ENCODE measurements at places on chromosomes 11 and 22. TPM values are rescaled to one million over a fixed set of nuclear protein-coding genes. Genes with fewer than 3 reads are reported as not detected.

GRCh38 chr11:114880442-114880841, 202.1 kb downstream of the NXPE2 start:
- DNase-seq = no peak

P2RY6 gene
- not detected for polyA plus RNA-seq

DNA sequence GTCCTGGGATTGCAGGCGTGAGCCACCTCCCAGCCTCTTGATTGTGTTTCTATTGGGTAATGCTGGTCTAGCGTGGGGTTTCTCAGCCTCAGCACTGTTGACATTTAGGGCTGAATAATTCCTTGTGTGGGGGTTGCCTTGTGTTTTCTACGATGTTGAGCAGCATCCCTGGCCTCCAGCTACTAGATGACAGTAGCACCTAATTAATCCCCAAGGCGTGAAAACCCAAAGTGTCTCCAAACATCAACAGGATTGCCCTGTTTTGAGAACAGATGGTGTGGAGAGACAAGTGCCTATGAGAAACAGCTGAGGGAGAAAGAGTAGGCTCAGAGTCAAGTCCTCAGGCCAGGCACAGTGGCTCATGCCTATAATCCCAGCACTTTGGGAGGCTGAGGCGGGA, 67.2 kb downstream of the SGSM1 start:
- no peak for DNase-seq

GRCh38 chr11:12259956-12260355, 117.4 kb upstream of the PARVA start:
- no peak for DNase-seq

DNA sequence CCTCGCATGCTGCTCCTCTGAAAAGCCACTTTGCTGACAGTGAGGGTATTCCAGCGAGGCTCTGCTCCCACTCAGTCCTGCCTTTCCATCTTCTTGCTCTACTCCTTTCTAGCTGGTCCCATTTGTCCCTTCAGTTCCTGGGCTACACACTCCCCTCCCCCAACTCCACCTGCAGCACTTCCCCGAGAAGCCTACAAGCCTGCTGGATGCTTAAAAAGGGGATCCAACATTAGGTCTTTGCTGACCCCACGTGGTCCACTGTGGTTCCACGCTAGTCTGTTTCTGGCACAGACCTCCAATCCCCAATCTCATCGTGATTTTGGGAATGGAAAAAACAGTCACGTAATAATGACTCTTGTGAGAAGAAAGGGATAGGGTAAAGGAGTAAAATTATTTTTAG, 121.6 kb upstream of the SNX19 start:
- DNase-seq = no peak

AMPD3 gene
- polyA plus RNA-seq = 10.6 TPM

MMP7 gene
- polyA plus RNA-seq = not detected

DNA sequence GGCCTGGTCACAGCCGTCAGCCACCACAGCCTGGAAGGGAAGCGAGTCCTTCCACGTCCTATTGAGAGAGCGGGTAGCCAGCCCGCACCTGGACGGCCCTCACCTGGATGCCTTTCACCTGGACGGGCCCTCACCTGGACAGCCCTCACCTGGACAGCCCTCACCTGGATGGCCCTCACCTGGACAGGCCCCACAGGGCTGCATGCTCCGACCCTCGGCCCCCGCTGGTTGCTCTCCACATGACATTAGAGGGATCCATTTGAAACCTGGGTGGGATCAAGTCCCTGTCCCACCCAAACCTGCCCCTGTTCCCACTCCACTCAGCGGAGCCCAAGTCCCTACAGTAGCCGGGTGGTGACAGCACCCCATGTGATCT, 3.7 kb downstream of the C1QTNF6 start:
- DNase-seq = no peak

- DNase-seq = no peak
Measured at GRCh38 chr11:27213232-27213660, 149.8 kb downstream of the CCDC34 start.

DNA sequence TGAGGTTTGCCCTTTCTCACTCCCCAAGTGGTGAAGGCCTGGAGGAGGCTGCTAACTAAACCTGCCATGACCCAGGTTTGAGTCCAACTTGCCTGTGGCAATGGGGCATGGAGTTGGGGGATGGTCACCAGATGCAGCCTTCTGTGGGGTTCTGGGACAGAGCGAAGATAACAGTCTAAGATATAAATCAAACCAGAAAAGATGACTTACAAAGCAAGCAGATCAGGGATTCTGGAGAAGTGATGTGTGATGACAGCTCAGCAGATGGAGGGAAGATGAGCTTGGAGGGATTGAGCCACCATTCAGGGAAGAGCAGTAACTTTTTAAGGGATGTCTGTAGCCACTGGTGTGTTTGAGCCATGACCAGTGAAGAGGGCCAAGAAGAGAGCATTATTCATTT, 63.6 kb downstream of the MTNR1B start:
- no peak for DNase-seq

DNA sequence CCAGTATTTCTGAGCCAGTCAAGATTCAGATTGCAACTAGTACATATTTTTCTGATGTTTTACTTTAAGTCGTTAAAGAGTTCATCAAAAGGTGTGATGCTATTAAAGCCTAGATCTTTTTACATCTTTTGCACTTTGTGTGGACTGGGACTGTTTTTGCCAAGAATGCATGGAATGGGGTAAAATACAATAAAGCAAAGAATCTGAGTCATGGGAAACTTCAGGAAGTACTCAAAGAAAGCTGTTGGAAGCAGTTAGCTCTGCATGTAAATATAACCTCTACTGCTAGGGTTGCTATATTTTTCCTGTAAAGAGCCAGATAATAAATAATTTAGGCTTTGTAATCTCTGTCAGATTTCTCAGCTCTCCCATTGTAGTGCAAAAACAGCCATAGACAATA, 20.9 kb downstream of the ATXN10 start:
- no peak for DNase-seq

- DNase-seq = no peak
Measured at GRCh38 chr11:33899400-33900037, 7.6 kb upstream of the LMO2 start.

TRIM5 gene
- polyA plus RNA-seq = 10.4 TPM

LINC01488 gene
- not detected for polyA plus RNA-seq

GRCh38 chr11:66860449-66860831, 3.6 kb downstream of the LRFN4 start:
- no peak for DNase-seq

OR8D1 gene
- not detected for polyA plus RNA-seq

- no peak for DNase-seq
Measured at GRCh38 chr11:63694596-63694995, 13.3 kb downstream of the RTN3 start.

GAB4 gene
- not detected for polyA plus RNA-seq

CACNA1I gene
- 0.04 TPM for polyA plus RNA-seq

DNA sequence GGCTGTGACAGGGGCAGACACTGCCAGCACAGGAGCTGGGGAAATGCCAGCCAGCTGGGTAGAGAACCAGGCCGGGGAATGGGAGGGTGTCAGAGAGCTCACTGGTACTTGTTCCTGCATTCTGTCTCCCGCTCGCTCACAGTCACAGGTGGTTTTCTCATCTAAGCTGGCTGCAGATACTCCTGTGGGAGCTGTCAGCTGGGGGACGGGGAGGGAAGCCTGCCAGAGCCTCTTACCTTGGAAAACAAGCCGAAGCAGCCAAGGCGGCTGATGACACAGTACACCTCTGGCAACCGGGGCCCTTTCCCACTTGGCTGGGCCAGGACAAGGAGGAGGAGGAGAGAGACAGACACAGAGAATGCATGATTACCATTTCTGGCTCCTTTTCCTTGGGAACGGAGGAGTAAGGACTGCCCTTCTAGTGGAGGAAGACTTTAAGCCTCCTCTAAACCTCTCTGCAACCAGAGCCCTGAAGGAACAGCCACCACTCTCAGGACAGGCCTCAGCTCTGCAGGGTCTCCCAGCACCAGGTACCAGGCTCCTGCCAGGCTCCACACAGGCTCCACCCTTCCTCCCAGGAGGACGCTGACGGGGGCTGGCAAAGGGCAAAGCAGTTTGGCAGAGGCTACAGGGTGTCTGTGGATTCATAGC, 25.1 kb downstream of the RPL27A start:
- no peak for DNase-seq

DNA sequence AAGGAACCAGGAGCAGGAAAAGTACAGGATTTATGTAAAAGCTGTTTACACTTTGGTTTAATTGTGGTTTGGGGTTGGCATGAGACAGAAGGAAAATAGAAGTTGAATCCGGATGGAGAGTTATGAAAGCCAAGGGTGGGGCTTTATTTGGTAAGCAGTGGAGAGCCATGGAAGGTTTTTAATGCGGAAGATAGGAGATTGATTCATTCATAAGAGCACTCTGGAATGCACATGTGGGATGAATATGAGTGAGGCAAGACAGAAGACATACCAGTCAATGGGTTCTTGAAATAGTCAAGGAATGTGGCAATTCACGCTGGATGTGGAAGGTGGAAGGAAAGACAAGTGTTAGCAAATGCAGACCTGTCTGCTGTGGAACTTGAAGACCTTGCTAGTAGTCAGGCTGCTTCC, 9.3 kb upstream of the GLB1L3 start:
- no peak for DNase-seq

GRCh38 chr11:33207408-33207985, 46.2 kb upstream of the CSTF3 start:
- DNase-seq = no peak

- DNase-seq = no peak
Measured at GRCh38 chr22:42472671-42473070, 40.5 kb upstream of the NFAM1 start.

- no peak for DNase-seq
Measured at GRCh38 chr22:33851240-33851639, 69.0 kb downstream of the LARGE1 start.

- DNase-seq = no peak
Measured at GRCh38 chr11:94933223-94934130, 39.9 kb downstream of the CWC15 start.

TMA7B gene
- polyA plus RNA-seq = 1.5 TPM

SNX32 gene
- polyA plus RNA-seq = 1.5 TPM

CSF2RB gene
- polyA plus RNA-seq = not detected

CYB5R3 gene
- polyA plus RNA-seq = 37.9 TPM

OR4A16 gene
- polyA plus RNA-seq = not detected

TXN2 gene
- polyA plus RNA-seq = 157 TPM

- no peak for DNase-seq
Measured at GRCh38 chr11:113213549-113213948, 100.8 kb upstream of the TTC12 start.

All from naive thymus-derived CD8-positive, alpha-beta T cell (primary cell).